CMK (cell line): ENCODE measurements at places on chromosomes 16 and 17.

DNA sequence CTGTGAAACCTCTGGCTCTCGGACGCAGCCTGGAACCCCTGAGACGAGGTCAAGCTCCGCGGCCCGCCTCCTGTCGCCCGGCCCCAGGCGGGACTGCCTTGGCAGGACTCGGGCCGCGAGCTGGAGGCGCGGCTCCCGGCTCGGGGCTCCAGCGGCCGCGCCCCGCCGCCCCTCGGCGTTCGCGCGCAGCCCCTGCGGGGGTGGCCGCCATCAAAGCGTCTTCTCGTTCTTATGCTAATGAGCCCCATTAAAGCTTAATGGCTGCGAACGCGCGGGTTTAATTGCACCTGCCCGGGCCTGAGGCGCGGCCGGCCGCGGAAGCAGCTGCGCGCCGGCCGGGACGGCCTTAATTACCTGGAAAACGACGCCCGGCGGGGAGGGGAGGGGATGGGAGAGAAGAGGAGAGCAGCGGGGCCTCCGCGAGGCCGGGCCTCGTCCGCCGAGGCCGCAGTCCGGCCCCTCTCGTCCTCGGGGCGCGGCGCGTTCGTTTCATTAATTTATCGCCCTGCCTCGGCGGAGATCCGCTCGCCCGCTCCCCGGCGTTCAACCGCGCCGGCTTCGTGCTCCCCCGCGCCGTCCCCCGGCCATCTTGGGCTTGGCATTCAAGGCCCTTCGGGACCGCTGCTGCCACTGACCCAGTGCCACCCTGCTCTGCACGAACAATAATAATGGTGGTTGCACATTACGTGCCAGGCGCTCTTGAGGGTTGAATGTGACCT, 19.2 kb downstream of the RAI1 start:
- DNase-seq = no peak

GRCh38 chr17:16486373-16487250, 5.4 kb downstream of the LRRC75A start:
- no peak for DNase-seq

GRCh38 chr16:53433509-53433908, 762 bp upstream of the RBL2 start:
- DNase-seq = no peak

- no peak for DNase-seq
Observed at GRCh38 chr17:27315322-27315721, 21.4 kb downstream of the WSB1 start.

GRCh38 chr17:1197379-1197778, 17.6 kb upstream of the ABR start:
- DNase-seq = no peak

GRCh38 chr17:64920026-64920418, 744 bp upstream of the LRRC37A3 start:
- DNase-seq = no peak

DNA sequence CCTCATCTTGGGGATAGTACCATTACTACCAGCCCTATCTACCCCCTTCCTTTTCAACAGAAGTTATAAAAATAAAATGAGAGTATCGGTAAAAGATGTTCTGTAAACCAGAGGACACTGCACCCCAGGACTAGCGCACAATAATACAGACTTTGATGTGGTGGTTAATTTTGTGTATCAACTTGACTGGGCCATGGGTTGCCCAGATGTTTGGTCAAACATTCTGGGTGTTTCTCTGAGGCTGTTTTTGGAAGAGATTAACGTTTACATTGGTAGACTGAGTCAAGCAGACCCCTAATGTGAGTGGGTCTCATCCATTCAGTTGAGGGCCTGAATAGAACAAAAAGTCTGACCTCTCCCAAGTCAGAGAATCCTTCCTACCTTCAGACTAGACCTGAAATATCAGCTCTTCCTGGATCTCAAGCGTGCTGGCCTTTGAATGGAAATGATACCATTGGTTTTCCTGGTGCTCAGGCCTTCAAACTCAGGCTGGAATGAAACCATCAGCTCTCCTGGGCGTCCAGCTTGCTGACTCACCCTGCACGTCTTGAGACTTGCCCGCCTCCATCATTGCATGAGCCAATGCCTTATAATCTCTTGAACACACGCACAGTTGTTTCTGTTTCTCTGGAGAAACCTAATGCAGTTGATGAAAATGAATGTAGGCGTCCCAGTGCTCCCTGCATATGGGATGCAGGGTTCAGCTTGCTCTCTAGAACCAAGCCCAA, 10.1 kb downstream of the MRM1 start:
- no peak for DNase-seq

GRCh38 chr16:31348579-31348978, 6.4 kb upstream of the ITGAX start:
- no peak for DNase-seq

DNA sequence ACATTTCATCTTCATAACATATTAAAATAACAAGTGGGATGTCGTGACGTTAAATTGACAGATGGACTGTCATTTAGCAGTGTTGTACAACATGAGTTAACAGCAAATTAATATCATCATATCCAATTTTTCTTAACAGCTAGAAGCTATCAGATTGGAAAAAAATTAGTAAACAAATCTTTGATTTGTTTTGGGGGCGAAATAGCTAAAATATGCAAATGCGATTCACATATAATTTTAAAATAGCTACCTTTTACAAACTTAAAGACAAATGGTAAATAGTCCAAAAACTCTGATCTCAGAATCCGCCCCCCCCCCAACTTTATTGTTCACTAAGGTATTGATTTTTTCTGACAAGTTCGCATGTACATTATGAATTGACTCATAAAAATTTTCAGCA, 20.3 kb upstream of the NACA2 start:
- DNase-seq = no peak

- peak; percentile 36 for DNase-seq
Observed at GRCh38 chr17:50346313-50347116, 589 bp downstream of the XYLT2 start.

DNA sequence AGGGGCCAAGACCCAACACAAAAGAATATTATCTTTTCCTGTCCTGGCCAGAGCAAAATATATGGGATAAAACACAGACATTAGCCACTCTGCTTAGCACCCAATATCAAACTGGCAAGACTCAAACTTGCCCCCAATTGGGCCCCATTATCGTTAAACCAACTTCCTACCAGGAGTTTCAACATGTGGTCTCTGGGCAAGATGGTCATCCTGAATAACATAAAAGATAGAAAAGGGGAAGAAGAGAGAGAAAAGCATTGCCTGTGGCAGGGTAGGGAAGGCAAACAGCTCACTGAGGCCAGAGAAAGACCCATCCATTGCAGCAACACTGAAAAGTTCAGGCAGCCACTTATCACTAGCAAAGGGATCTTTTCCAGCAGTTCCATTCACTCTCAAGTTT, 502.1 kb downstream of the KIF2B start:
- no peak for DNase-seq

DNA sequence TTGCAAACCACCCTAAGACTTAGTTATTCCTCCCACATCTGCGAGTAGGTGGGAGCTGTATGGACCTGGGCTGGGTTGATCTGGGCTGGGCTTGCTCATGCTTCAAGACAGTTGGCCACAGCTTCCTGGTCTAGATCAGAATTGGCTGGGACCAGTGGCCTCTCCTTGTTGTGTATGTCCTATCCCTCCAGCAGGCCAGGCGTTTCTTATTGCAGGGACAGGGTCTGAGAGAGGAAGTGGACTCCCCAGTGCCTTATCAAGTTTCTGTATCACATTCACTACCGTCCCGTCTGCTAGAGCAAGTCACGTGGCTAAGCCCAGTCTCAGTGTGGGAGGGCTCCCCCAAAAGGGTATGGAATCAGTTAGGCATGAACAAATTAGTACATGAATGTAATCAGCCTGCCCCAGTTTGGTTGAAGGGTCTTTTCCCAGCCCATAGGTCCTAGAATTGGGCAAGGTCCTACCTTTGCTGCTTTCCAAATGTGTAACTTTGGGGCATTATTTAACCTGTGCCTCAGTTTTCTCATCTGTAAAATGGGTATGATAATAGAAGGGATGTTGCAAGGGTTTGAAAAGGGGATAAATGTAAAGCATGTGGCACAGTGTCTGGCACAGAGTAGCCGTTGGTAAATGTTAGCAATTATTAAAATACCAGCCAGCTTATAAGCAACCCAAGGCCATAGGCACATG, 36.0 kb downstream of the NKD1 start:
- peak; percentile 95 for DNase-seq

- peak; percentile 24 for DNase-seq
Observed at GRCh38 chr17:67125417-67125816, 81.1 kb downstream of the CACNG1 start.

DNA sequence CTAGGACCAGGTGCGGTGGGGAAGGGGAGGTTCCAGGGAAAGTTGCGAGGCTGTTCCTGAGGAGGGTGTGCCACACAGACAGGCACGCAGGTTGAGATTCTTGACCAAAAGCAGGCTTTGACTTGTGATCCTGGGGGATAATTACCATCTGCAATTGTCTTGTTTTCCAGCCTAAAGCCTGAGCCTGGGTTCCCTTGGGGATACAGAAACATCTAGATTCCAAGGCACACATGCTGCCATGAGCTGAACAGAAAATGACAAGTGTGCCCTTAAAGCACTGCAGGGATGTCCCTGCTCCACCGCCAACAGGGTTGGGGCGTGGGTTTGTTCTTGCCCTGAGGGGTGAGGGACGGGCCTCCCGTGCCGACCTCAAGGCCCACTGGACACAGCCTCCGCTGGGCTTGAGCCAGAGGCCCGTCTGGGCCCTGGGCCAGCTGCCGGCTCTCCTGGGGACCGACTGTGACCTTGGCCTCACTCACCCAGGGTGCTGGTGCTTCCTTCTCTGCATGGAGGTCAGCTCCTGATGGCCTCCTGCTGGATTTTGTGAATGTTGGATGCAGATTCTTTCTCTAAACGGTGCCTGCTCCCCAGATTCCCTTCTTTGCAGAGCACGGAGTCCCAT, 14.0 kb downstream of the CA5A start:
- DNase-seq = no peak

GRCh38 chr17:3039736-3040135, 23.7 kb downstream of the OR1D5 start:
- peak; percentile 36 for DNase-seq

- DNase-seq = no peak
Observed at GRCh38 chr16:61780161-61780560, 256.1 kb downstream of the CDH8 start.

GRCh38 chr16:30615358-30616091, 5.3 kb upstream of the ZNF689 start:
- no peak for DNase-seq

DNA sequence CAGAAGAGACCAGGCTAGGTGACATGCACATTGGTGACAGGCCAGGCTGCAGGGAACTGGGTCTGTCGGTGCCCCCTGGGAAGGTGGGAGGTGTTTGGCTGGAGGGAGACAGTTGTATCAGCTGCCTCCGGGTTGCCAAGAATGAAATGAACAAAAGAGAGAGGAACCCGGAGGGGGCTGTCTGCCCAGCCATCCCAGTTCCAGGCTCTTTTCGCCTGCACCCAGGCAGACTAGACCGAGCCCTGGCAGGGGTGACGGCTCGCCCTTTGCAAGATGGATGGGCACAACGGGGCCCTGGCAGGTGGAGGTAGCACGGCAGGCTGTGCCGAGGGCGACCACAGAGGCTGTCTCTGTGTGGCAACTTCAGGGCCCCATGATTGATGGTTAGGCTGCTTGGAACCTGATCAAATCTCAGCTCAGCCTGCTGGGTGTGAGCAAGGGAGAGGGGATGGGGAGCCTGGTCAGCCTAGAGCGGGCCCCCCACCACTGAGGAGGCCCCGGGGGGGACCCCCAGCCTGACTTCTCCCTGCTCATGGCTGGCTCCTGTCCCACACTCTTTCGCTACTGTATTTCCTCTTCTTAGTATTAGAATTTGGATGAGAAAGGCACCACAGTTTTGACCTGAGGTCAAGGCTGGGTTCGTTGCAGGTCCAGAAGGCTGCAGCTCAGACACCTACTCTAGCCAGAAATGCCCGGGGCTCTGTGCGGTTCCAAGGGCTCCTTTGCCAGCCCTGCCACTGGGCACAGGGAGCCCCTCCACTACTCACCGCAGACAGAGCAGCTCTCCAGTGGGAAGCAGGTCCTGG, 118.9 kb upstream of the CHMP6 start:
- DNase-seq = no peak

DNA sequence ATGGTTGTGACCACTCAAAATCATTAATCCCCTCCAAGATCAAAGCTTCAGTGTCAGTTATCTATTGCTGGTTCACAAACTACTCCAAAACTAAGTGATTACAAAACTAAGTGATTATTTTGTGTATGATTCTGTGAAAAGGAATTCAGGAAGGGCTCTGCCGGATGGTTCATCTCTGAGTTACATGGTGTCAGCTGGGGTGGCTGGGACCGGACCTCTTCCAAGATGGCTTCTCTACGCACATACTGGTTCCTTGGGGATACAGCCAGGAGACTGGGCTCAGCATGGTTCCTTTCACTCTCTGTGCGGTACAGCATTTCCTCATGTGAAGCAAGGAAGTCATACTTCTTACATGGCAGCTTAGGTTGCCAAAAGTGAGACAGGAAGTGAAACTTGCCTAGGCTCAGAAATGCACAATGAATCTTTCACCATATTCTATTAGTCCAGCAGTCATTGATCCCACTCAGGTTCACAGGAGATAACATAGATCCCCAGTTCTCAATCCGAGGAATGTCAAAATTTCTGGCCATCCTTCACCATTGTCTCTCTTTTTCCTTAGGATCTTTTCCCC, 97.9 kb upstream of the IRX6 start:
- no peak for DNase-seq

GRCh38 chr16:85980686-85981085, 81.7 kb downstream of the IRF8 start:
- no peak for DNase-seq

- no peak for DNase-seq
Observed at GRCh38 chr17:2089021-2089422, 34.1 kb downstream of the HIC1 start.

DNA sequence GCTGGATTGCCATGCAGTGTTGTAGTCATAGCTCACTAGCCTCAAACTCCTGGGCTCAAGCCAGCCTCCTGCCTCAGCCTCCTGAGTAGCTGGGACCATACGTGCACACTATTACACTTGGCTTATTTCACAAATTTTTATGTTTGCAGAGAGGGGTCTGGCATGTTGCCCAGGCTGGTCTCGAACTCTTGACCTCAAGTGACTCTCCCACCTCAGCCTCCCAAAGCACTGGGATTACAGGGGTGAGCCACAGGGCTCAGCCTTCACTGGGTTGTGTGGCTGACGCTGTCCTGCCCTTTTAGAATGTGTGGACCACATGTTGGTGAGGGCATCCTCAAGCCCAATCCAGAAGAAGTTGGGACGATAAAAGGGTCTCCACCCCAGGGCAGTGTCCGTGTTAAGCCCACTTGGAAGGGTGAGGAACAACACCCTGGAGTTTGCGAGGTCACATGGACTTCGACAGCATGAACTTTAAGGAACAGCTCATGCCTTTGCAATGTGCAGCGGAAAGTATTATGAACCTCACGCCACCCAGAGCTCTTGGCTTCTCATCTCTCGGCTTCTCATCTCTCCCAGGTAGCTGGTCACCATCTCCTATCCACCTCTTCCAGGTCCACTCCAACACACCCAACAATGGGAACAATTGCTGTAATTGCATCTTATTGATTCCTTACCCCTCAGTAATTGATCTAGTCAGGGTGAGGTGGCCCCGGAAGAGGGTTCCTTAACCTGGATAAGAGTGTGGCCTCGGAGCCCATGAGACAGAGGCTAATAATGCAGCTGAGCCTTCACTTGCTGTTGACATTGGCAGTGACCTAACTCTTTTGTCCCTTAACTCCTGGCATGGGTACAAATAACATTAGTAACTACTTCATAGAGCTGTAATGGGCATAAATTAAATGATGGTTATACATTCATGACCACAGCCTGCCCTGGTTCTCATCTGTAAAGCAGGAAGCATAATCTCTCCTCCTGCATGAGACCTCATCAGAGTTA, 6.7 kb downstream of the FOXL1 start:
- DNase-seq = no peak
